ENCODE measurements at places on chromosomes 1 and 21.

DNA sequence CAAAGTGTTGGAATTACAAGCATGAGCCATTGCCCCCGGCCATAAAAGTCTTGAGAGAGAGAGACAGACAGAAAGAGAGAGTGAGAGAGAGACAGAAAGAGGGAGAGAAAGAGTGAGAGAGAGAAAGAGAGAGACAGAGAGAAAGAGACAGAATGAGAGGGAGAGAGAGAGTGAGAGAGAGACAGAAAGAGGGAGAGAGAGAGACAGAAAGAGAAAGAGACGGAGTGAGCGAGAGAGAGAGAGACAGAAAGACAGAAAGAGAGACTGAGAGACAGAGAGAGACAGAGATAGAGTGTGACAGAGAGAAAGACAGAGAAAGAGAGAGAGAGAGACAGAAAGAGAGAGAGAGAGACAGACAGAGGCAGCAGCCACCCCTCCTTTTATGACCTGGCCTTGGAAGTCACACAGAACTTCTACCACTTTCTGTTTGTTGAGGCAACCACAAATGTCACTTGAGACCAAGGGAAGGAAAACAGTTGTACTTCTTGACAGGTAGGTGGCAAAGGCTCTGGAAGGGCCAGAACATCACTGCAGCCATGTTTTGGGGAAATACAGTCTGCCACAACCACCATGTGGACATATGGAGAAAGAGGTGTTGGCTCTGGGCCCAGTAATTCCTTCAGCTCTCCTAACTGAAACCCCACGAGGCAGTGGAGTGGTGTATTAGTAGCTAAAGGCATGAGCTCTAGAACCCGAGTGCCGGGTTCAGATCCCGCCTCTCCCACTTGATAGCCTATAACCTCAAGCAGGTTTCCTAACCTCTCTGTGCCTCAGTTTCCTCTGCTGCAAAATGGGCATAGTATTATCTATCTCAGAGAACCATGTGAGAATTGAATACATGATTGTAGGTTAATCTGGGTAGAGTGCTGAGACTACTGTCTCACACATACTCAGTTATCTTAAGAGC lies 50.6 kb downstream of the TNFRSF8 start:
- no peak for DNase-seq

DNA sequence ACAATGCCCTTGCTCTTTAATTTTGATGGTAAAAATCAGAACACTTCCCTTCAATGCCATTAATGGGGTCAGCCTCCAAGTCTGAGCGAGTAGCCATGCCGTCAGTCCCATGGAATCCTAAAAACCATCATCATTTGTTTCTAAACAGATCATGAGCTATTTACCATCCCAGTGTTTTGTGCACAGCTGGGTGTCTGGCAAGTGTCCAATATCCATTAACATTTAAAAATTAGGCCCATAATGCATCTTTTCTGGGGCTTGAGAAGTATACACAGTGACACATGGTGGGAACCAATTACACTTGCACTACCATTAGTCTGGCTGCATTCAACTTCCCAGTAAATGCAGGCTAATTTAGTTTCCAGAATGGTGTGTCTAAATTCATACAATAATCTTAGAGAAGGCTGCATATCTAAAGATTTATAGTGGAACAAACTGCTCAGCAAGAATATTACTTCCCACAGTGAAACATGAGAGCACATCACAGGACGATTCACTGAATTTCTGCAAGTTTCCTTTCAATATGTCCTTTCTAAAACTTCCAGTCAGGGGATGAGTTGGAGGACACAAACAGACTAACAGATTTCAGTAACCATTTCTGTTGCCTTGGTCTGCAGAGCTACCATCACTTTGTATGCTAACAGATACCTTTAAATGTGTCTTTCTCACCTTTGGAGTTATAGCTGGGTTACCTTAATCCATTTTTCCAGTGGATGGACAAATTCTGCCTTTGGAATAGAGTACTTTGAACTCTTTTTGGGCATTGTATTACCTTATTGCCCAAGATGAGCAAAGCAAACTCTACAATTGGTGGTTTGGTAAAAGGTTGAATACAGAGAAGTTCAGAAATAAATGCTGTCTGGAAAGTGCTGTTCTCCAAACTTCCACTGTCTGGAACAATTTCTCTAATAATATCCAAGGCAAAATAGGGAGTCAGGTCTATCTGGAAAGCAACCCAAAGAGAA lies 258.0 kb downstream of the PTBP2 start:
- no peak for DNase-seq

- no peak for DNase-seq
These were observed 25.9 kb downstream of the KRTAP19-8 start for GRCh38 chr21:31012133-31013089.

- no peak for DNase-seq
These were observed 8.0 kb downstream of the RGL1 start for GRCh38 chr1:183812686-183813569.

DNA sequence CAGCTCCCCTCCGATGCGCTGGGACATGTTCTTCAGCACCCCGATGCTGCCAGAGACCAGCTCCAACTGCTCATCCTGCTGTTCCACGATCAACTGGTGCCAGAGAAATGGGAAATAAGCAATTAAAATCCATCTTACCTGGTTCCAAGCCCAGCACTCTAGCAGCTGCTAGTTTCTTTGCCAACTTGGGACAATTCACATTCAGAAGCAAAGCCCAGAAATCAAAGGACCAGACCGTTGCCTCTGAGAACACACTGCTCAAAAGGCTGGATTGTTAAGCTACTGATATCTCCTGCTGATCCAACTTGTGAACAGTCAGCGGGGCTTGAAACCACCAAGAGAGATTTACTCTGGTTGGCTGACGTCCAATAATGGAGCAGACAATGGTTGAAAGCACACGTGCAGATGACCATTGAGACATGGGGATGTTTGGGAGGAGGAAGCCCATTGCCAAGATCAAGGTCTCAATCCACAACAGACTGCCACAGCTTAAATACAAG lies 34.4 kb downstream of the STX6 start:
- DNase-seq: no peak

DNA sequence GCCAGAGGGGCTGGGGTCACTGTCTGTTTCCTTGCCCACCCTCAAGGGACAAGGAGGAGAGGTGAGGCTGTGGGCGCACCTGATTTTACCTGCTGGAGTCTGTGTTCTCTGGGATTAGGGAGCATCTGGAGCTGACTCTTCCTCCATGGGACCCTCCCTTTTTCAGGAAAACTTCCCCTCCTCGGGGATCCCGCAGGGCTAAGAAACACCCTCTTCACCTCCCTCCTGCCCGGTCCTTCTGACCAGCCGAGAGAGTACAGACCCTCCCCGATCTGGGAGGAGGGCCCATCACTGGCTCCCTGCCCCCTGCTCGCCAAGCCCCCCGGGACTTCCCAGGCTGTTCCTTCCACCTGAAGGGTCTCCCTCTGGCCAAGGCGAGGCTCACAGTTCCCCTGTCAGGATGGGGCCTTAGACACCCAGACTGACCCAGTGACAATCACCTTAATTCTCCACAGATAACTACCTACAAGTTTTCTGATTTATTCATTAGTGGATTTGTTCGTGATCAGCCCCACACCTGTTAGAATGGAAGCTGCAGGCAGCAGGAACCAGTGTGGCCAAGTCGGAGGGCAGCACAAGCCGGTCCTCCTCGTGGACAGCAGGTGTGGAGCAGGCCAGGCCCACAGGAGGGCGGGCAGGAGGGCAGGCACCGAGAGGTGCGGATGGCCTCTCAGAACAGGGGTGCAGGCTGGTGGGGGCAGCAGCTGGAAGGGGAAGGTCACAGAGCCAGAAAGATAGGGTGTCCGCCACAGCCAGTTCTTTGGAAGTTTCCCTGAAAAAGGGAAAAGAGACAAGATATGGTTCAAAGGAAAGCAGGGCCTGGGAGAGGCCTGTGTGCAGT lies 15.9 kb upstream of the SAMD11 start:
- DNase-seq: no peak

- no peak for DNase-seq
These were observed 22.7 kb downstream of the SLX9 start for GRCh38 chr21:44962403-44962966.

DNA sequence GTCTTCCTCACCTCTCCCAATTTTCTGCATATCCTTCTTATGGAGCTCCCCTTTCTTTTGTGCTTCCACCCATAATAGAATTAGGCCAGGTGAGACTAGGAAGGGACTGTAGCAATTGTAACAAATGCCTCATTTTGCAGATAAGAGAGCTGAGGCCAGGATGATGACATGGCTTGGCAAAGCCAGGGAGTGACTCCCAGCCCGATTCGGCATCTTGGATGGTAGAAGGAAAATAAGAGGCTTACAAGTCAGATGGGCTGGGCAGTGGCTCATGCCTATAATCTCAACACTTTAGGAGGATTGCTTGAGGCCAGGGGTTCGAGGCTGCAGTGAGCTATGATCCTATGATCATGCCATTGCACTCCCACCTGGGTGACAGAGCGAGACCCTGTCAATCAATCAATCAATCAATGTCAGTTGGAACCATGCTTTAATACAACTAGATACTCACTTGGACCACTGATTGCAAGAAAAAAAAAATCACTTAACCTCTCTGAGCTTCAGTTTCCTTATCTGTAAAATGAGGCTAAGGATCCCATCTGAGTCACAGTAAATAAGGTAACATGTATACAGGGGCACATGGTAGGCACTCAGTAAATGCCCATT lies 51.6 kb downstream of the PLEKHA6 start:
- DNase-seq: no peak

- no peak for DNase-seq
These were observed 53.4 kb upstream of the RGS21 start for GRCh38 chr1:192263436-192263835.

DNA sequence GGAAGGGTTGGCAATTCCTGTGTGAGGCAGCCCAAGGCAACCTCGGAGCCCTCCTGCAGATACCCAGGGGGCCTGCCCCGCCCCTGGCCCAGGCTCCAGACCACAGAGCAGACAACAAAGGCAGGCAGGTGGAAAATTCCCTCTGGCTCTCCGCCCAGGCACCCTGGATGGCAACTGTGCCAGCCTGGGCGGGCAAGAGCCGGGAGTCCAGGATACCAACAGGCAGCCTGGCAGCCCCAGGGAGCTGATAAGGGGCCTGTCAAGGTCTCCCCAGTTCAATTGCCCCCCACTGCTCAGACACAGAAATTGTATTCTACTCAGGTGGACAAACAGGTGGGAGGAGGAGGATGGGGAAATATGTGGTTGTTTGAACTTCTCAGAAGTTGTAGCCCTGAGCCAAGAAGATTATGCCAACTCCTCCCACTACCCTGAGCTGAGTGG lies 15.4 kb upstream of the GPR37L1 start:
- no peak for DNase-seq

DNA sequence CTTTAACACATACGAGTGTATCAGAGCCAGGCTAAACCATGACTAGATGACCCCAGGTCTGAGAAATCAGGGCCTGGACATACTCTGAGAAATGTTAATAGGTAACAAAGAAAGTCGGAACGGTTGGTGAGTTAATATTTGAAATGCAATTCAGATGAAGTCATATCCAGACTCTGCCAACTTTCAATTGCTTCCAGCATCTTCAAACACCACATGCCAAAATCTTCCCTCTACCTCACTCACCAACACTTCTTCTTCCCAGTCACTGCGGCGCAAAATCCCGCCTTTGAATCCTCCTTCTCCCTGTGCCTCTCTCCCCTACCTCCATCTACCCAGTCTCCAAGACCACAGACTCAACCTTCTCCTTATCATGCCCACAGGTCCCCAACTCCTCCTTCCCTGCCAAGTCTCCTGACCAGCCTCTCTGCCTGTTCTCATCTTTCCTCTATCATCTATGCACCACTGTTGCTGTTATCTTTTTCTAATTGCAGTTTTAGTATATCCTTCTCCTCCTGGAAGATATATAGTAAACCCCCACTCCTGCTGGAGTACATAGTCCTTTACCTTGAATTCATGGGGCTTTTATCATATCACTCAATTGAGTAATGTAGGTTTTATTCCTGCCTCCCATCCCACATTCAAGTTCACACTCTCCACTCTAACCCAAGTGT lies 41.3 kb downstream of the ZBTB18 start:
- DNase-seq: no peak

DNA sequence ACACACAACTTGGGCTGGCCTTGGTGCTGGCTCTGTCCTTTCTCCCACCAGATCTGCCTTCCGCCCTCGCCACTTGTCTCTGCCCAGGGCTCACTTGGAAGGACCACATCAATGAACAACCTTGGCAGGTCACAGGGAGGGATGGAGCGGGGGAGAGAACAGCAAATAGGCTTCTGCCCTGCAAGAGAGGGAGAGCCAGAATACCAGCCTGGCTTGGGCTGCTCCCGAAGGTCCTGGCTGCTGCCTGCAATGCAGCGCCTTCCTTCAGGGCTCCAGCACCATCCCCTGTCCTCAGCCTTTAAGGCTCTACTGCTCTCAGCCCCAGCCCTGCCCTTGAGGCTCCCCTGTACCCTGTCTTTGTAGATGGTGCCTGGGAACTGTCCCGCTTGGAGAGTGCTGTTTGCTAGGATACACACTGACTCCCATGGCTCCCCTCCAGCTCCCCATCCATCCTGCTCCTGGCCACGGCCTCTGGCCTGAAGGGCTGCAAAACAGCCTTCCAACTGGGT lies 43.8 kb downstream of the HIVEP3 start:
- DNase-seq: no peak

GRCh38 chr1:163824006-163824405 lies 502.3 kb downstream of the NUF2 start:
- no peak for DNase-seq

DNA sequence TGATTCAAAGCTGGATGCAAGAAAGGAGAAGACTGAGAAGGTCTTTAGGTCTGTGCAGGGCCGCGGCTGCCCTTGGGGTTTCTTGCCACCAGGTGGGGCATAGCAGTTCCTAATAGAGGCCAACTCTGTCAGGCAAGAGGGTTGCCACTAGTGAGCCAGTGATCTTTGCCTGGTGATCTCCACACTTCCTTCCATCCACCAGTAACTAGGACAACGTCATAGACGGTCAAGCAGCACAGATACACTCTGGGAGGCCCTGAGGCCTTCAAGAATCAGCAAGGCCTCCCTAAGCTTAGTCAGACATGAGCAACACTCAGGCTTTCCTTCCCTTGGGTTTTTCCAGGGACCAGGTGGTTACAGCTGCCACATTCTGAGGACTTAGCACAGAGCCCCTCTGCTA lies 32.9 kb upstream of the ATP2B4 start:
- DNase-seq: no peak

GRCh38 chr1:116105996-116106395 lies 5.2 kb upstream of the MAB21L3 start:
- no peak for DNase-seq

DNA sequence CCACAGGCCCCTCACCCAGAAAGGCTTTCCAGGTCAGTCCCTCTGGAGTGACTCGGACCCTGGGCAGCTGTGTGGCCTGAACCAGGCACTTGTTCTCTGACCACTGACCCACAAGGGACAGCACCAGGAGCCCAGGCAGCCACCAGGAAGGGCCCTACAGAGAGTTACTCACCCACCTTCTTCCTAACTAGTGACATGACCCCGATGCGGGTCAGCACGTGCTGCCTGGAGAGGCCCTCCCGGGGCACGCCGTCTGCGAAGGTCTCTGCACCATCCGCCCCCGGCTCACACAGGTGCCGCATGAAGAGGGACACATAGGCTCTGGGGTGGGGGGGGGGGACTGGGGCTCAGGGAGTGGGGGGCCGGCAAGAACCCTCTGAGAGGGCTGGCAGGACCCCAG lies 55.8 kb downstream of the CHD5 start:
- DNase-seq: no peak
